ENCODE measurements at places on chromosomes 6 and 20. TPM values are rescaled to one million over a fixed set of nuclear protein-coding genes. Genes with fewer than 3 reads are reported as not detected.

The SRMS gene
- not detected for total RNA-seq

The GDAP1L1 gene
- total RNA-seq: 1.3 TPM

The E2F1 gene
- 0.95 TPM for total RNA-seq

The HLA-DPA1 gene
- total RNA-seq: 41.3 TPM

The PROKR2 gene
- total RNA-seq: not detected

DNA sequence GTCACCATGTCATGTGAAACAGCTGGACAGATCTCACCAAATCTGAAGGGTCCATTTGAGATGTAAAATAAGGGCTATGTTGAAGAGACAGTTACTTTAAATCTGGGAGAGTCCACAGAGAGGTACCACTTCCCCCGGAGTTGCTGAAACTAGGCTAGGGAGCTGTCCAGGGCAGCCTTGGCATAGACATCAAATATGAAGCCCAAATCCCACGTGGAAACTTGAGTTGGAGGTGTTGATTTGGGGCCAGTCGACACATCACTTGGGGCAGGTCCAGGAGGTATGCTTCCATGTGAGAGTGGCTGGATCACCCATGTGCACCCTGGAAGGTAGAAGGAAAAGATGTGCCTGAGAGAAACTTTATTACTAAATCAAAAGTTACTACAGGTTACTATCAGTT lies 12.0 kb upstream of the SERPINB9 start:
- DNase-seq: no peak

DNA sequence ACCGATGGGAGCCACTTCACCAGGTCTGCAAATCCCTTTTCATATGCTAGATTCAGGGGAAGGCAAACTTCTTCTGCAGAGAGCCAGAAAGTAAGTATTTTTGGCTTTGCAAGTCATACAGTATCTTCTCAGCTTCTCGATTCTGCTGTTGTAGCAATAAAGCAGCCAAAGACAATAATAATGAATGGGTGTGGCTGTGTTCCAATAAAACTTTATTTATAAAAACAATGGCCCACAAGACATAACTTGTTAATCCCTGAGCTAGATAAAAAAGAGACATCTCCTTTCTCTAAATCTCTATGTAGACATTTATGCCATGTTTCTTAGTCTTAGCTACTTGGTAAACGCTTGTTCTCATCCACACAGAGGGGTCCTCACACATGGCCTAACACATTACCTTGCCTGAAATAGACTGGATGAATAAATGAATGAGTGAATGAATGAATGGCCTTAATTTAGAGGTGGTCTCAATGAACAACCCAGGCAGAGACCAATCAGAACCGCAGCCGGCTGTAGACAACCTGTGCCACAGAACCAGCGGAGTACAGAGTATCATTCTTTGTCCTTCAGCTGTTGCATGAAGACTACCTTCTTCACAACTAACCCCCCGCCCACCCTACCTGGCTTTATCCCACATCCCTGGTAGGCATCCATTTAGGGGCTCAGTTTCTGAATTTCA lies 13.5 kb upstream of the PREX1 start:
- no peak for DNase-seq

- DNase-seq: no peak
Observed at GRCh38 chr20:1877609-1878200, 17.5 kb upstream of the SIRPA start.

DNA sequence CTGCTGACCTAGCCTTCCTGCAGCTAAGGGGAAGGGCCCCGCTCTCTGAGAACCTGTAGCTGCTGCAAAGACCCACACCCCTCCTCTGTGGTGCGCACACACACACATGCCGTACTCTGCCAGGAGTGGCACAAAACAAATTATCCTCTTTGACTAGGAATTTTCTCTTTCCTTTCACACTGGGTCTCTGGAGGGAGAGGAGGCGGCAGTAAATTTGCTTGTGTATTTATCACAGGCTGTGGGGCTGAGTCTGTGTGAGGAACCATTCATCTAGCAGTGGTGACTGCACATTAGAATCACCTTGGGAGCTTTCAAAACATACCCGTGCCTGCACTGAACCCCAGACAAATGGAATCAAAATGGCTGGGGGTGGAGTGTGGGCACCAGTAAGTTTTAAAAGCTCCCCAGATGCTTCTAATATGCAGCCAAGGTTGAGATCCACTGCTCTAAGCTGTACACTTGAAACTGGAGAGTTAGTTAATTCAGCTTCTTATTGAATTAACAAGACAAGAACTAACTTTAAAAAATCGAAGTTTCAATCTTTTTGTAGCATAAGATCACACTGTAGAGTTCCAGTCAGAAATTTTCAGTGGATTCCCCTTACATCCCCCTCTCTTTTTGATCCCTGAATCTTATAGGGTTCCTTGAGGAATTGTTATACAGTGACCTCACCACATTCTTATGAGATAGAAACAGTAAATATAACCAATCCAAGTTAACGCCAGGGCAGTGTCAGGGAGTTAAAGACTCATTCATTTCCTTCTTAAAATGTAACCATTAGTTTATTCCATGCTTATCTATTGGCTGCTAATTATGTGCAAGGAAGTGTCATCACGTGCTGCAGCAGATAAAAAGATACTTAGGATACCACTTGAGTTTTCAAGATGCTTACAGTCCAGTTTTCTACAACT lies 29.8 kb upstream of the GMDS start:
- no peak for DNase-seq

DNA sequence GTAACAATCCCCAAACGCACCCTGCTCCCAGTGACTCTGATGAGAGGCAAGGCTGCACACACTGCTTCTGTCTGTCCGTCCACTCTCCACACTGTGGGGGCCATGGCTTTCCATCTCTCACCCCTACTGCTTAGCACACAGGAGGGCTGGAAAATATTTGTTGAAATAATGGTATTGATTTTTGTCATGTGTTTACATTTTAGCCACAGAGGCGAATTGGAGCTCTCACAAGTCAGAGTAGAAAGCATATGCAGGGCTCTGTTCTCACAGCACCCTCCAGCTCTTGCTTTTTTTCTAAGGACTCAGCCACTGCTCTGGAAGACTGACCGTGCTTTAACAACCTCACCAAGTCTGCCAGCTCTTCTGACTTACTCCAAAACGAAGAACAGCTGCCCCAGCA lies 273.8 kb downstream of the GMDS start:
- DNase-seq: no peak

GRCh38 chr6:119116712-119117281 lies 38.3 kb upstream of the FAM184A start:
- no peak for DNase-seq

DNA sequence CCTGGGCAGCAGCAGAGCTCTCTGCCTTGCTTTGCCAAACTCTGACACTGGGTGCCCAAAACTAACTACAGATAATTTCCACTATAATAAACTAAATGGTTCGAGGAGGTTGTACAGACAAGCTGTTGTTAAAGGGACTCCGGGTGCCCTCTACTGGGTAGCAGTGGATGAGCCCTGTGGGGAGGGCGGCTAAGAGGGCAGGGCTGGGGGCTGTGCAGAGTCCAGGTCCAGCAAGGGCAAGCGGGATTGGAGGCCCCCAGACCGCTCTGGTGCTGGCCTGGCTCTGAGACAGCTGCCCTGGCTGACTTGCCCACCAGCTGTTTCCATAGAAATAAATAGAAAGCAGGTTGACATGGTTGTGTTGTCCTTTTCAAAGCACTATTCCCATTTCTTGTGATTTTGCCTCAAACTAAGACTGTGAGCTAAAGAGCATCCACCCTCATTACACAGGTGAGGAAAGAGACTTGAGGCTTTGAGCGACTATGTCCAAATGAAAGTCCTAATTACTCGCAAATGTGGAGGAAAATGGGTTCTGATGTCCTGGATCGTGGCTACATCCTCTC lies 167.6 kb upstream of the CST7 start:
- DNase-seq: peak; percentile 56

All from sigmoid colon (tissue), 7 donors.